ENCODE measurements at places on chromosomes 11 and 22.
A peak's percentile ranks its signal among the peaks of the same experiment; 100 is the strongest.

- no peak for DNase-seq
Observed at GRCh38 chr11:15867871-15868270, 488.5 kb downstream of the SOX6 start.

GRCh38 chr11:109015283-109015682 is 350.4 kb downstream of the DDX10 start:
- peak; percentile 81 for DNase-seq

DNA sequence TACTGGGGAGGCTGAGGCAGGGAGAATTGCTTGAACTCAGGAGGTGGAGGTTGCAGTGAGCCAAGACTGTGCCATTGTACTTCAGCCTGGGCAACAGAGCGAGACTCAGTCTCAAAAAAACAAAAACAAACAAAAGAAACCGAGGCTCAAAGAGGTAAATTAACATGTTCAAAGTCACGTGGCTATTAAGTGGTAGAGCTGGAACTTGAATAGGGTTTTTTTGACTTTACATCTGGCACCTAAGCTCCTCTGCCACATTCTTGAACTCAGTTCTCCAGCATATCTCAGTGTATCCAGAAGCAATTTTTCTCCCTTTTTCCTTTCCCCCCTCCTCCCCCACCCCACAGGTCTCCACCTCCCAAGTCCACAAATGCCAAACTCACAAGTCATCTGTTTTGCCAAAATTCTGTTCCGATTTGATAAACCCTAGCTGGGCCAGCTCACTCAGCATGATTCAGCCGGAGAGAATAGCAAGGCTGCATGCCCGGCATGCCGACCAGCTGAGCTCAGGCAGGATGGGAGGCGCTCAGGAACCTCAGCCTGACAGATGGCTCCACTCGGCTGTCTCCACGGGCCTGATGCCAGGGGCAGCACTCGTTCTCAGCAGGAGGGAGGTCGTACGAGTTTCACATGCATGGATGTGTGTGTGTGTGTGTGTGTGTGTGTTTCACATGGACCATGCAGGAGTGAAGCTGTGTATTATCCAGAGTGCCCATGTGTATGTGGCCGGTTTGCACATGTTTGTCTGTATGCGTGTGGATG is 63.2 kb upstream of the RRAS2 start:
- peak; percentile 99 for DNase-seq

- no peak for DNase-seq
Observed at GRCh38 chr11:125465255-125465654, 30.8 kb downstream of the FEZ1 start.

DNA sequence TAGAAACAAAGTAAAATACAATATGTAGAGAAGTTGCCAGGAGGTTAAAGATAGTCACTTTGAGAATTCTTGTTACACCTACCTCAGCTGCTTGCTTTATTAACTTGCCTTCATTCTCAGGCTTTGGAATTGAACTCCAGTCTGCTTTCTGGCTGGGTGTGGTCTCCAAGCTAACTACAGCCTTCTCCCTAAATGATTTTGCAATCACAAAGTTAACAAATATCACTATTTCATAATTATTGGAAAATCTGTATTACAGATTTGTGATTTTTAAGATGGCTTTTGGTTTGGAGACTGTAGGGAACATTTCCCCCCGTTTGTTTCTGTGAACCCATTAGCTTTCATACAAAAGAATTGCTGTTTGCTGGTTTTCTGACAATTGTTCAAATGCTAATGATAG is 2.2 kb downstream of the PLAAT5 start:
- no peak for DNase-seq

GRCh38 chr11:92870196-92870832 is 99.1 kb upstream of the MTNR1B start:
- DNase-seq, result no peak

DNA sequence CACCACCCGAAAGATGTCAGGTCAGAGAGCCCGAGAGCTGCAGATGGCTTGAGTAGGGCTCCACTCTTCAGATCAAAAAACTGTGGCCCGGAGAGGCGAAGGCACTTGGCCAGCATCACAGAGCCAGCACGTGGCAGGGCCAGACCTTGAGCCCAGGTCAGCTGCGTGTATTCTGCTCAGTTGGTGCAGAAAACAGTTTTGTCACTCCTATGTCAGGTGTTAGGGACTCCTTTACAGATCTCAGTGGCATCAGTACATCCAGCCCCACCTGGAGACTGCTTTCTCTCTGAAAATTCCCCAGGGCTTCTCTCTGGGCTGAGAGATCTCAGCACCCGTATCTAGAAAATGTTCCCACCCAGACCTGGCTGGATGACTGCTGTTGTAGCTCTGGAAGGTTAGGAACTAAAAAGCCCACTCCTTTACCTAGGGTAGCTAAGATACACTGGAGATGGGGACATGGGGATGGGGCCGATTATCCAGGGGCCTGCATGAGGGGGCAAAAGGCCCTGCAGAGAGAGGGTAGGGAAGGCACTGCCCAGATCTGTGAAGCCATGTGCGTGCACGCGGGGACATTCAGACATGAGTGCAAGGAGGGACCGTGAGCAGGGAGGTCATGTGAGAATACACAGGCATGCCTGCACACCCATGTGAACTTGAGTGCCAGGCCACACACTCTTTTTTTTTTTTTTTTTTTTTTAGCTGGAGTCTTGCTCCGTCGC is 3.4 kb downstream of the APOA1 start:
- DNase-seq, result no peak

GRCh38 chr22:40660730-40661129 is 18.6 kb upstream of the MCHR1 start:
- no peak for DNase-seq

DNA sequence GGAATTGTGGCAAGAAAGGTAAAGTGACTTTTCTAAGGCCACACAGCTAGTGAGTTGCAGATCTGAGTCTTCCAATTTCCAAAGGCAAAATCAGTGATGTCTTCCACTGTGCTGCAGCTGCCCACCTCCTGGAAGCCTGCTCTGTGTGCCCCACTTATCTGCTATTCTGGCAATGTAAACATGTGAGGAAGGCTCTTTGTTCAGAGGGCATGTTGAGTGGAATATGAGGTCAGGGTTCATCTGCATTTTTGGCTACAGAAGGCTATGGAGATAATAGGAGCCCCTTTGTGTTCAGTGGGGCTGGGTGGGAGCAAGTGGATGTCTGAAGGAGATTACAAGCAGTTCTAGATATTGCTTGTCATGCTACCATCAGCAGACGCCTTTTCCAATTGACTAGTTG is 396.2 kb downstream of the BUD13 start:
- no peak for DNase-seq

DNA sequence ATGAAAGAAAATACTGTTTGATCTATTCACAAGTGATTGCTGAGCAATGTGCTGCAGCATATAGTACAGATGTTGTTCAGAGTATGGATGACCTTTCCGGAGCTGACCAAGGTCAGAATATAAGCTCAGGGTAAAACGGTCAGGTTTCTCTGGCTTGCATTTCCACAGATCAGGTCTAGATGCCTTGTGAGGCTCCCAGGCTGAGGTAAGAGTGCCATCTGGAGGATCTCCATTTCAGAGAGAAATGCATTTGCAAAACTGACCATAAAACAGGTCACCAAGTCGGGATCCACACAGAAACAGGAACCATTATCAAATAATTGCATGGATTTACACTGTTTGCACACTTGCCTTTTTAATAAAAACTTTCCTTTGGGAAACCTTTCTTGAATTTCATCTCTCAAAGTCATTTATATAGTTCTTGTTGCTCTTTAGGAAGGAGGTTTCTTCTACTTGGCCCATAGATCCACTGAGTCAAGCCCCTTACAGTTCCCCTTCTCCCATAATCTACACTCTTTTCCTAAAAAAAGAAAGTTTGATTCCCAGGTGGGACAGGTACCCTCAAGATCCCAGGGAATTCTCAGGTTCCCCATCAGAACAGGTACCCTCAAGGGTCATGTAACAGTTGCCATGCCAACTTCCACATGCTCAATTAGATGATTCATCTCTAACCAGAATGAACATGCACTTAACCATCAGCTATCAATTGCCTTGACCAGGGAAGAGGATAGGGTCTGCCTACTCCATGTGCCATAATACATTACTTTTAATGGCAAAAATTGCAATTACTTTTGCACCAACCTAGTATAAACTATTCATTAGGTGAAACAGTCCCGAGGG is 25.0 kb upstream of the TMPRSS5 start:
- peak; percentile 69 for DNase-seq

GRCh38 chr22:38870312-38870741 is 1.7 kb downstream of the CBX6 start:
- DNase-seq, result peak; percentile 69

GRCh38 chr22:20002128-20002527 is 14.5 kb downstream of the ARVCF start:
- no peak for DNase-seq

DNA sequence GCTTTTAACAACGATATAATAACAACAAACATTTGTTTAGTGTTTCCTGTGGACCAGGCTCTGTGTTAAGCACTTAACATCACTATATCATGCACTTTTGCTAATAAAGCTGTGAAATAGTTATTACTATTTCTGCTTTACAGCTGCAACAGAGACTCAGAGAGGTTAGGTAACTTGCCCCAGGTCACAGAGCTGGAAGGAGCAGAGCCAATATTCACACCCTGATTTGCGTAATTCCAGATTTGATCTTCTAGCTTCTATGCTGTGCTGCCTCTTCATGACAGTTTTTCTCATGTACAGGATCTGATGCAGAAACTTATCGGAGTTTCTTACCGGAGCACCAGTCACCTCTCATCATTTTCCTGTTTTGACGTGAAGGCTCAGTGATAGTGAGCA is 33.6 kb upstream of the EHF start:
- DNase-seq, result no peak

GRCh38 chr22:17922925-17923903 is 101.1 kb downstream of the MICAL3 start:
- DNase-seq, result peak; percentile 73

- peak; percentile 23 for DNase-seq
Observed at GRCh38 chr11:134406264-134407185, 5.5 kb downstream of the B3GAT1 start.

DNA sequence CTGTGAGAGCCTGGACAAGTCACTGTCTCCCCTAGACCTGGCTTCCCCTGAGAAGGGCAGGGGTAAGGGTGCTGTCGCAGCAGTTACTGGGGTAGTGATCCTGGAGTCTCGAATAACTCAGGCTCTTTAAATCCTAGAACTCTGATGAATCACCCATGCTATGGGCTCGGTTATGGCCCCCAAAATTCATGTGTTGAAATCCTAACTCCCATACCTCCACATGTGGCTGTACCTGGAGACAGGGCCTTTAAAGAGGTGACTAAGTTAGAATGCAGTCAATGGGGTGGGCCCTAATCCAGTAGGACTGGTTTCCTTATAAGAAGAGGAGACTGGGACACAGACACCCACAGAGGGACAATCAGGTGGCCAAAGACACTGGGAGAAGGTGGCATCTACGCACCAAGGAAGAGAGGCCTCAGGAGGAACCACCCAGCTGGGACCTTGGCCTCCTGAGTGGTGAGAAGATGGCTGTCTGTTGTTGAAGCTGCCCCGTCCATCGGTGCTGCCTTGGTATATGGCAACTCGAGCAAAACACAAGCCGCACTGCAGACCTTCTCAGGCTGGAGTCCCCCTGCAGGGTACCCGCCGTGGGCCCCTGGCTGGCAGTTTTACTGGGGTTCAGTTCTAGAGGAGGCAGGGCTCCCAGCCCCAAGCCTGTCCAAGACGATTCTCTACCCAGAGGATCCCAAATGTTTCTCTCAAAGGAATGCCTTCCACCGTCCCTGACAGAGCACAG is 48.8 kb upstream of the SHISAL1 start:
- DNase-seq, result no peak

- no peak for DNase-seq
Observed at GRCh38 chr11:133503776-133504175, 28.5 kb downstream of the OPCML start.

DNA sequence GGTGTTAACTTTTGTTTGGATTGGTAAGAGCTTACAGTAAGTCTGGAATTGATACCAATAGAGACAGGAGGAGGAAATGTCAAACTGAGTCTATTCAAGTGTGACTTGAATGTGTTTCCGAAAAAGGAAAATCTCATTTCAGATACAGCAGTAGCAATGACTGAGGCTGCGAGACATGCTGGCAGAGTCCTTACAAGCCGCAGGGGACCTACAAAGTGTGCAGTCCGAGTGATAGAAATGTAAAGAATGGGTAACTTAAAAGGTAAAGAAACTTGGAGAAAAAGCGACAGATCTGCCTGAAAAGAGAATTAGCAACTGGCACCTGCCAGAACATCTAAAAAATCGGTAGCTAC is 444 bp downstream of the CWF19L2 start:
- DNase-seq, result no peak

GRCh38 chr11:112087212-112087611 is 539 bp downstream of the SDHD start:
- no peak for DNase-seq

- no peak for DNase-seq
Observed at GRCh38 chr11:44229624-44230023, 80.3 kb downstream of the ALX4 start.

- DNase-seq, result no peak
Observed at GRCh38 chr11:122649116-122649515, 6.4 kb upstream of the UBASH3B start.

GRCh38 chr22:36259615-36260300 is 6.8 kb downstream of the APOL1 start:
- DNase-seq, result no peak

- DNase-seq, result peak; percentile 6
Observed at GRCh38 chr11:94457118-94458029, 36.3 kb downstream of the MRE11 start.
